ENCODE measurements at places on chromosomes 5 and 9. TPM values are rescaled to one million over a fixed set of nuclear protein-coding genes. Genes with fewer than 3 reads are reported as not detected.

AK8 gene
- total RNA-seq: not detected

GRCh38 chr9:70475211-70475610 is 60.8 kb upstream of the KLF9 start:
- DNase-seq: peak; percentile 26

- DNase-seq: no peak
Measured at GRCh38 chr9:30851600-30851999, 1532.8 kb upstream of the ACO1 start.

PCDHB6 gene
- 0.24 TPM for total RNA-seq

DNA sequence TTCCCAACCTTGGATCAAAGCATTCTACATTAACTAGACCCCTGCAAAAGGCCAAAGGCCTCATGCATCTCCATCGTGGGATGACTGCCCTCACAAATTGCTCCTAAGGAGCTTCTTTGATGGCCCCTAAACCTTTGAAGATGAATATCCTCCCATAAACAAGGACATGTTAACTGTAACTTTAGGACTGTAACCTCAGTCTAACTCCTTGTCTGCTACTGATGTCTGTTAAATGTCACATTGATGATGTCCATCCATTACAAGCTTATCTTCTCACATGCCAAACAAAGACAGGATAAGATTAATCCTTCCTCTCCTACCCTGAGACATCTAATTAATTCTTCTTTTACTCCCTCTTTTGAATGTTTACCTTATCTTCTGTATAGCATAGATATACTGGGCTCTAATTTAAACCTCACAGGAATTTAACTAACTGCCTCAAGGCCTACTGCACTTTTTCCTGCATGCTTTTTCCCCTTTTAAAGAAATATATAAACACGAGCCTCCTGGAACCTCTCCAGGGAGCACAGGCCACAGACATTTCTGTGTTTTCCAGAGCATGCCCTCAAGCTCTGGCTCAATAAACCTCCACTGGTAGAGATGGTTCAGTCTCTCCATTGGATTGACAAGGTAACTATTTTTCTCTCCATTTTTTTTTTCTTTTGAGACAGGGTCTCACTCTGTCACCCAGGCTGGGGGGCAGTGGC is 90.6 kb upstream of the SLC25A48 start:
- no peak for DNase-seq

DNA sequence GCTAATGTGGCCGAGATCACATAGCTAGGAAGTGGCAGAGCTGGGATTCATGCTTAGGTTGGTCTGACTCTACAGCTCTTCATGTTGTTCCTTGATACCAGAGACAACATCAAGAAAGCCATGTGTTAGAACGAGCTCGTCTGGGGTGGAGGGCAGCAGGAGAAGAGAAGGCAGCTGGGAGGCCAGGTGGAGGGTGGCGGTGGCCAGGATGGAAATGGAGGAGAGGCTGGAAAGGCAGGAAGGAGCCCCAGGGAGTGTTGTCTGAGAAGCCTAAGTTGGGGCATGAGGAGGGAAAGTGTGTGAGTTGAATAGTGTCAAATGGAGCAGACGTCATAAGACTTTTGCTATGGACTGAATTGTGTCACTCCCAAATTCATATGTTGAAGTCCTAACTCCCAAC is 315.3 kb downstream of the GADD45G start:
- no peak for DNase-seq

DNA sequence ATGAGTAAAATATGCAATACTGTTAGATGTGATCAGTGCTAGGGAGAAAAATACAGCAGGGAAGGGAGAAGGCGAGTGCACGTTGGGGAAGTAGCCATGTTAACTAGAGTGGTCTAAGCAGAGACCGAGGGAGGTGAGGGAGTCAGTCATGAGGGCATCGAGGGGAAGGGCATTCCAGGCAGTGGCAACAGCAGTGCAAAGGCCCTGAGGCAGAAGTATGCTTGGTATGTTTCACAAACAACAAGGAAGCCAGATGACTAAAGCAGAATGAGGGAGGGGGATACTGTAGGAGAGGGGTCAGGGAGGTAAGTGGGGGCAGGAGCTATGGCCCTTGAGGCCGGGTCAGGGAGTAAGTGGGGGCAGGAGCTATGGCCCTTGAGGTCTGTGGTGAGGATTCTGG is 123.3 kb upstream of the BOD1 start:
- DNase-seq: no peak

- no peak for DNase-seq
Measured at GRCh38 chr5:1943481-1943880, 60.8 kb upstream of the IRX4 start.

DNA sequence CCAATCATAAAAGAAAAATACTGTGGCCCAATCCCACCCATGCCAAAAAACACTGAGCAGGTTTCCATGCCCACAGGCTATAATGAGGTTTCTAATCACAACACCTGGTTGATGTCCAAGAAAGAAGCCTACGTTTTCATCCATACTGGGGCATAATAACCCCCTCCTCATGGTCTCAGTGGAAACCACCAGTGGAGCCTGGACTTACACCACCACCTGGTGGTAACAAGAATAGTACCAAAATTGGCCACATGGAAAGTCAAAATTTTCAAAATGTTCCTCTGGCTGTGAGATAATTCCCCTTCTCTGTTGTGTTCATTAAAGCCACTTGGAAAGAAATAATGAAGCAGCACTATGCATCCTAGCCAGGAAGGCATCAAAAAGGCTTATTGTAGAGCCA is 687.3 kb upstream of the ST8SIA4 start:
- no peak for DNase-seq

DND1 gene
- 1.6 TPM for total RNA-seq

SPATA31D4 gene
- not detected for total RNA-seq

SPINK6 gene
- total RNA-seq: 3.0 TPM

CXCL14 gene
- total RNA-seq: 24.2 TPM

- DNase-seq: no peak
Measured at GRCh38 chr9:7859701-7860334, 60.2 kb upstream of the DMAC1 start.

DNA sequence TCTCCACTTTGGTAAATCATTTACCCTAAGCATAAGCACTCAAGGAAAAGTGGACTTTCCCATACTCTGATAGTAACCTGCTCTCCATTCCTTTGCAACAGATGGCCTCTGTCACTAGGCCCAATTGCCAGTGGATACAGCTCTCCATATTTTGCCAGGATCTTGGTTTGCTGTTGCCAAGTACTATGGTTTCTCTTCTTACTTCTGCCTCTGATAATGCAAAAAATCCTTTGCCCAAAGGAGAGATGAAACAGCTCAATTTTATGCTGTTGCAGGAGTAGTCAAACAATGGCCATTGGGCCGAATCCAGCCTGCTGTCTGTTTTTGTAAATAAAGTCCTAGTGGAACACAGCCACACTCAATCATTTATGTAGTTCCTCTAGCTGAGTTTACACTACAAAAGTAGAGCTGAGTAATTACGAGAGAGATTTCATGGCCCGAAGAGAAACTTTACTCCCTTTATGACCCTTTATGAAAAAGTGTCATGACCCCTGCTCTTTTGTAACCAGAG is 92.5 kb downstream of the HTR4 start:
- DNase-seq: no peak

GRCh38 chr5:78808380-78808779 is 159.8 kb upstream of the LHFPL2 start:
- DNase-seq: no peak

DNA sequence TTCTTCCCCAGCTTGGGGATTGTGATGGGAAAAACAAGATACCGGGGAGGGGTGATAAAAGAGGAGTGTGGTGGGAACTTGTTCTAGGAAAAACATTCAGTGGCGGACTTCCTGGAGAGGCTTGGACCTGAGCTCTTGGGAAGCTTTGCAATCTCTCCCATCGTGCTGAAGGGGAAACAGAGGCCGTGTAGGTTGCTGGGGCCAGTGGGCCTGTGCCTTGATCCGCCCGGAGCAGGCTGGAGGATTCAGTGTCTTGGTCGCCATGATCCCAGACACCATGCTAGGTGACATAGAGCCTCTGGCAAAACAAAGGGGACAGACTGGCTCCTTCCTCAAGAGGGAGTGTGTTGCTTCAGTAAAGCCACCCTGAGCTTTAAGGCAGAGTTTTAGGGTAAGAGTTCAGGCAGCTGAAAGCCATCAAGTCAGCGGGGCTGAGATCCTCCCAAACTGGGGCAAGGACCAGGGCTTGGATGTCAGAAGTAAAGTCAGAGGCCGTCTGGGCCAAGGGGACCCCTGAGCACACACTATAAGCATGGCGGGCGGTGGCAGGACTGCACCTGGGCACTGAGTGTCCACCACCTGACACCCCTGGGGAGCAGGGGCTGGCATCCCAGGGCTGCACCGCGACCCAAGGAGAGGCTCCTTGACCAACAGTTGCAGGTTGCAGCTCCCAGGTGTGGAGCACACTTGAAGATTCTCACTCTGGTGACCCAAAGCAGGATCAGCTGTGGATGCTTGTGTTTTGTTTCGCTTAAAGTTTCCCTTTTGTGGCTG is 44.7 kb downstream of the TRIP13 start:
- no peak for DNase-seq

ADAMTS19 gene
- 0.75 TPM for total RNA-seq

CBY3 gene
- total RNA-seq: not detected

PCDH12 gene
- 2.2 TPM for total RNA-seq

- peak; percentile 61 for DNase-seq
Measured at GRCh38 chr5:145937432-145938250, 1.3 kb downstream of the SH3RF2 start.

DNA sequence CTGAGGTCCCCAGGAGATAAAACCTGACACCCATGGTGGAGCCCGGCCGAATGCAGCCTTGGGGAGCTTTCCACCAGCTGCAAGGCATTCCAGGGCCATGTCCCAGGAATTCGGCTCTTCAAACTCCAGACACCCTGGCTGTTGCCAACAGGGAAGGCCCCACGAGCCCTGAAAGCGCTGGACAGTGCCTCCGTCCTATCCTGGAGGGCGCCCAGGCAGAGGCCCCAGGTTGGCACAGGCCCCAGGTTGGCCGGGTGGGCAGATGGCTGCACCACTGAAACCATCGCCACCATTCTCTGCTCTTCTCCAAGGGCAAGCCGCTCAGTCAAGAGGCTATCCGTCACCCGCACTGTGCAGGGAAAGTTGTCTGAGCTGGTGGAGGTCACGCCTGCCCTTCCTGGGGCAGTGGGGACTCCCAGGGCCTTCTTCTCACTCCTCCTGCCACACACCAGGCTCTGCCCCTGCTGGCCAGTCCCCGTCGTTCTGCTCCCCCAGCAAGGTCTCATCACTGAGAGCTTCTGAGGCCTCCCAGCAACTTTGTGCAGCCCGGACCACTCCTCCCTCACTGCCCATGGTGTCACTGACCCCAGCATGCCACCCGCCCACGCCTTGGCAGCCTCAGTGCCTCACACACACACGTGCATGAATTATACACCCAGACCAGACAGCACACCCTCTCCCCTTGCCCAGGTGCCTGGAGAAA is 21.2 kb downstream of the SLC6A3 start:
- peak; percentile 16 for DNase-seq

GRCh38 chr5:59007460-59008063 is 424.7 kb downstream of the RAB3C start:
- no peak for DNase-seq

FTMT gene
- total RNA-seq: not detected

SPOCK1 gene
- total RNA-seq: 1.8 TPM

DNA sequence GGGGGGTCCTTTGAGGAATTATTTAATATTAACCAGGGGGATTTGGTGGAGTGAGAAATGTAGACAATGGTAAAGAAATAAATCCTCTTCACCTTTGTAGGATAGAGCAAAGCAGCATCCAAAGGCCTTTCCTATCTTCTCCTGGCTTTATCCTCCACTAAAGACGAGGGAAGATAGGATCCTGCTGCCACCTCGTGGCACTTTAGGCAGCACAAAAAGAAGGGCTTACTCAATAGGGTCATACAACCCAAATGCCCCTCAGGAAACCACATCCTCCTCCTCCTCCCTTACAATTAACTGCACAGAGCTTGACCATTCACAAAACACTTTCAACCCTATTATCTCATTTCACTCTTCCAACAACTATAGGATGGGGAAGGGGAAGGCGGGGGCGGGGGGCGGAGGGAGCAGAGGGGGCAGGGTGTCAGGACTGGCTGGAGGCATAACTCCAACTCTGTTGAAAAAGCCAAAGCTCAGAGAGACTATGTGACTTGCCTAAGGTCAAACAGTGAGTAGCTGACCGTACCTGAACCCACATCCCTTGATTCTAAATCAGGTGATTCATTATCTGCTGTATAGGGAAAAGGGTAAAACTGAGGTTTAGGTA is 45.4 kb upstream of the MYOT start:
- DNase-seq: peak; percentile 68
